ENCODE measurements at places on chromosomes 7 and 10. TPM values are rescaled to one million over a fixed set of nuclear protein-coding genes. Genes with fewer than 3 reads are reported as not detected.

The LRIT1 gene
- total RNA-seq, result not detected

The ELMO1 gene
- total RNA-seq, result 113 TPM

The PRSS37 gene
- not detected for total RNA-seq

The GRB10 gene
- total RNA-seq, result 2.8 TPM

The BTBD16 gene
- total RNA-seq, result not detected

The GCC1 gene
- total RNA-seq, result 16.8 TPM

The CYP3A5 gene
- total RNA-seq, result not detected
